ENCODE measurements at places on chromosomes 13 and 19.

DNA sequence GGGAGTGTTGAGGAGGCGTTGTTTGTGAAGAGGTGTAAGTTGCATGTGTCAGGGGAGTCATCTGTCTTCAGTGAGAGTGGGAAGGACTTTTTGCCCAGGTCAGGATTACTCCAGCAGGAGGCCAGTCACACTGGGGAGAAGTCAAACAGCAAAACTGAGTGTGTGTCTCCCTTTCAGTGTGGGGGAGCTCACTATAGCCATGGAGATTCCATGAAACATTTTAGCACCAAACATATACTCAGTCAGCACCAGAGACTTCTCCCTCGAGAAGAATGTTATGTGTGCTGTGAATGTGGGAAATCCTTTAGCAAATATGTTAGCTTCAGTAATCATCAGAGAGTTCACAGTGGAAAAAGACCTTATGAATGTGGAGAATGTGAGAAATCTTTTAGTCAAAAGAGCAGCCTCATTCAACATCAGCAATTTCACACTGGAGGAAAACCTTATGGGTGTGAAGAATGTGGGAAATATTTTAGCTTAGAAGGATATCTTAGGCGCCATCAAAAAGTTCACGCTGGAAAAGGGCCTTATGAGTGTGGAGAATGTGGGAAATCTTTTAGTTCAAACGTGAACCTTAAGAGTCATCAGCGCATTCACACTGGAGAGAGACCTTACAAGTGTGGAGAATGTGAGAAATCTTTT lies 8.4 kb upstream of the ZNF587 start:
- no peaks in the 10 kb centered on the region for H3K27me3 ChIP-seq
- peaks cover 6% of the 10 kb centered on the region for H3K4me1 ChIP-seq
- DNase-seq, result no peak
- no peak overlapping the region for H3K4me3 ChIP-seq

GRCh38 chr13:105272660-105273631 lies 1262.5 kb downstream of the EFNB2 start:
- DNase-seq, result no peak
- no peak overlapping the region for H3K27ac ChIP-seq
- H3K36me3 ChIP-seq, result no peaks in the 10 kb centered on the region
- no peaks in the 10 kb centered on the region for H3K27me3 ChIP-seq

DNA sequence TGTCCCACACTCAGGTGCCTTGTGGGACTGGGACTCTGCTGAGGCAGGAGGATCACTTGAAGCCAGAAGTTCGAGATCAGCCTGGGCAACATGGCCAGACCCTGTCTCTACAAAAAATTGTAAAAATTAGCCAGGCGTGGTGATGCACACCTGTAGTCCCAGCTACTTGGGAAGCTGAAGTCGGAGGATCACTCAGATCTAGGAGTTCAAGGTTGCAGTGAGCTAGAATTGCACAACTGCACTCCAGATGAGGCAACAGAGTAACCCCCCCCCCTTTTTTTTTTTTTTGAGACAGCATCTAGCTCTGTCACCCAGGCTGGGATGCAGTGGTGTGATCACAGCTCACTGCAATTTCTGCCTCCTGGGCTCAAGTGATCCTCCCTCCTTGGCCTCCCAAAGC lies 11.0 kb upstream of the SYDE1 start:
- no peaks in the 10 kb centered on the region for H3K4me1 ChIP-seq
- H3K27me3 ChIP-seq, result no peaks in the 10 kb centered on the region

DNA sequence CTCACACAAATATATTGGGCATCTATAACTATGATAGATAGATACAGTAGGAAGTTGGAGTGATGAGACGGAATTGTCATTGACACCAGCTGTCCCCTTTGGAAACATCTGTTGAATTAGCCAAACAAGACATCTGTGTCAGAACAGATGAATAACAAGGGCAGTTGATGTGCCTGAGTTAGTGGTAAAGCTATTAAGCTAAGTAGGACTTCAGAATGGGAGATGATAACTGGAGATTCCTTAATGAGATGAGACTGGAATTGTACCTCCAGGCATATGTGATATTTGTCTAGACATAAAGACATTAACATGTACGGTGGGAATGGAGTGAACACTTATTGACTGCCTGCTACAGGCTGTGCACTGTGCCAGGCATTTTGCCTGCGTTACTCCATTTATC lies 78.7 kb downstream of the MBNL2 start:
- no peak overlapping the region for H3K4me3 ChIP-seq
- H3K27ac ChIP-seq, result no peak overlapping the region
- no peak for DNase-seq
- peaks cover 10% of the 10 kb centered on the region for H3K4me1 ChIP-seq
- H3K36me3 ChIP-seq, result peaks cover 8% of the 10 kb centered on the region
- no peaks in the 10 kb centered on the region for H3K27me3 ChIP-seq

DNA sequence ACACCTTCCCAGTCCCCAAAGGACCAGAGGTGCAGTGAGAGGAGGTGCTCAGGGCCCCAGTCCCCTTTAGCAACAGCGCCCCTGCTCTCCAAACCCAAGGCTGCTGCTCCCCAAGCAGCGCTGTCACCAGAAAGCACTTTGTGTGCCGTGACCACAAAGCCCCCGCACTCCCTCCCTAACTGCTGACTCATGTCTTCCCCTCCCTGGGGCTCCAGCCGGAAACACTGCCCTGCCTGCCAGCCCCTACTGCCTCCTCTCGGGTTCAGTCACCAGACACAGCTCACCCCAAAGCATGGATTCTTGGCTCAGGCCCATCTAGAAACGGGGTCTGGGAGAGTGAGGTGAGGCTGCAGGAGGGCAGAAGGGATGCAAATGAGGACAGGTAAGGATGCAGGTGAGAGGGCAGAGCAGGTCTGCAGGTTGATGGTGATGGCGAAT lies 4.9 kb upstream of the TNFSF14 start:
- DNase-seq, result peak; percentile 51
- H3K36me3 ChIP-seq, result no peaks in the 10 kb centered on the region
- H3K4me1 ChIP-seq, result no peaks in the 10 kb centered on the region
- H3K27me3 ChIP-seq, result peaks cover 30% of the 10 kb centered on the region

DNA sequence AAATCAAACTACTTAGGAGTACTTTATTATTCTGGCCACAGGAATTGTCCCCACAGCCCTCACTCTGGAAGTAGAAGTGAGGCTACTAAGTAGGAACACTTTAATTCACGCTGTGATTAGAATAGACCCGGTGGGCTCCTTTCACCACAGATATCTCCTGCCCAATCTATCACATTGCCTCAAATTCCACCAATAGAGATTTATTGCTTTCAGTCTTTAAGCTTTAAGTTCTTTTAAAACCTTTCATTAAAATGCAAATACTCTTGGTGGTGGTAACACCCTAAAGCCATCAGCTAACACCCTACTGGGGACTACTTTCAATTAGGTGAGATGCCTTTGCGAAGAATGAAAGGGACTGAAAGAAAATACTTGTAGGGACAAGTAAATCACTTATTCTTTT lies 181.9 kb downstream of the DACH1 start:
- H3K36me3 ChIP-seq, result no peaks in the 10 kb centered on the region
- DNase-seq, result no peak
- no peaks in the 10 kb centered on the region for H3K4me1 ChIP-seq
- no peak overlapping the region for H3K4me3 ChIP-seq

- H3K4me1 ChIP-seq, result peaks cover 22% of the 10 kb centered on the region
- H3K36me3 ChIP-seq, result peaks cover 15% of the 10 kb centered on the region
- peak overlapping the region; percentile 81 for H3K4me3 ChIP-seq
- DNase-seq, result no peak
These were observed 650 bp downstream of the DDA1 start for GRCh38 chr19:17309965-17310461.

DNA sequence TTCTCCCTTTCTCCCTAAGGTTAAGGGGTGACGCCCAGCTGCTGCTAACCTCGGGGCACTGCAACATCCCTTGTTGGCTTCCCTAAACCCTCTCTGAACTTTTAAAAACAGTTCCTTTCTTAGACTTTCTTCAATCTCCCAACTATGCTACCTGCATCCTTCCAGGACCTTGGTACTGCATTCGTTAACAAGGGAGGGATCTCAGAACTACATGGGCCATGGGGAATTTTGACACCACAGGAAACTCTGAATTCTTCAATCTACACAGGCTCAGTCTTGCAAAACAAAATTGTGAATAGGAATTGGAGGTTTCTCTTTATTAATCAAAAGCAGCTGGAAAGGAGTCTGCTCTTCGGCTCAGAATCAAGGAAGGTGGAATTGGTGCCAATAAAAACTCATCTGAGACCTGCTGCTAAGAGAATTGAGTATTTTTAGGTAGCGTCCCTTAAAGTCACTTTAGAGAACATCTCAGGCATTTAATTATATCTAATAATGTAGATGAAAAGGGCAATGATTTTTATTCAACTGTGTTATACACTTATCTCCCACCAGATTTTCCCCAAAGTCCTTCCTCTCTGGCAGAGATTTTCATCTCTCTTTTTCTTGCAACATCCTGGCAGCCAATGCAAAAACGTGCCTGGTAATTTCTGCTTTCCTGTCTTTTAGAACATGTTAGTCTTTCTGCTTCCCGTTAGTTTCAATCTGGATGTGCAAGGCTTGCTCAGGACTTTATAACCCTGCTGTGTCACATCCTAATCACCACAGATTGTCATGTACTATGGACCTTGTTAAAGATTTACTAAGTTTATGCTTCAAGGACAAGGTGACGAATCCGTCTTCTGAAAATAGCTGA lies 69.1 kb upstream of the SLC15A1 start:
- H3K4me3 ChIP-seq, result no peak overlapping the region
- no peaks in the 10 kb centered on the region for H3K27me3 ChIP-seq
- no peak for DNase-seq
- peaks cover 39% of the 10 kb centered on the region for H3K4me1 ChIP-seq
- peaks cover 69% of the 10 kb centered on the region for H3K36me3 ChIP-seq

DNA sequence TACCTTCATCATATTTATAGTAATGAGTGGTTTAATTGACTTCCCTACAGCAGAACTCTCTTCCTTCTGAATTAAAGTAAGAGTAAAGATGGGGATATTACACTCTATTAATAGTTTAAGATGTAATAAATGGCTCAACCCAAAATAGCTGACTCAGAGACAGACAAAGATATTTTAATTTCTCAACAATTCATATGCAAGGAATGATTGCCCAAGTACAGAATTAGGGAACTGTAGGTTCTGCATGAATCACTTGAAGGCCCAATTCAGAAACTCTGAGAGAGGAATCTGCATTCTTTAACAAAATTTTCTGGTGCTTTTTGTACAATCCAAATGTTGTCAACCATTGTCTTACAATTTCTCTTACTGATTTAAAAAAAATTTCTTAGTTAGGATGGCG lies 42.9 kb upstream of the PCDH9 start:
- H3K36me3 ChIP-seq, result no peaks in the 10 kb centered on the region
- H3K27ac ChIP-seq, result no peak overlapping the region
- no peak for DNase-seq
- H3K4me1 ChIP-seq, result no peaks in the 10 kb centered on the region
- no peaks in the 10 kb centered on the region for H3K27me3 ChIP-seq

DNA sequence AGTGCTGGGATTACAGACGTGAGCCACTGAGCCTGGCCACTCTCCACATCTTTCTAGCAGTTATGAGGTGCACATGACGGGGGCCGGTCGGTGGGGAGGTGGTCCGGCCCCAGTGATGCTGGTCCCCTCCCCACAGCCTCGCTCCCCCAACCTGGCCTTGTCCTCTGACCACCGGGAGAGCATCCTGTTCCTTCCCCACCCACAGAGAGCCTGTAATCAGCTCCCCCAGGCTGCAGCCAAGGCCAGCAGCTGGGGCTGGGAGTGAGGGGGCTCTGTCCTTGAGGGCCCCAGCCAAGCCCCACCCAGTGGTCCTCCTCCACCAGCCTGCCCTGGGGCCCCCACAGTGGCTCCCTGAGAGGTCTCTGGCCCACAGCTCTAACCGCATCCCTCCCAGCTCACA lies 3.0 kb upstream of the INSL3 start:
- no peaks in the 10 kb centered on the region for H3K27me3 ChIP-seq
- no peaks in the 10 kb centered on the region for H3K4me1 ChIP-seq
- H3K36me3 ChIP-seq, result no peaks in the 10 kb centered on the region
- H3K4me3 ChIP-seq, result no peak overlapping the region

DNA sequence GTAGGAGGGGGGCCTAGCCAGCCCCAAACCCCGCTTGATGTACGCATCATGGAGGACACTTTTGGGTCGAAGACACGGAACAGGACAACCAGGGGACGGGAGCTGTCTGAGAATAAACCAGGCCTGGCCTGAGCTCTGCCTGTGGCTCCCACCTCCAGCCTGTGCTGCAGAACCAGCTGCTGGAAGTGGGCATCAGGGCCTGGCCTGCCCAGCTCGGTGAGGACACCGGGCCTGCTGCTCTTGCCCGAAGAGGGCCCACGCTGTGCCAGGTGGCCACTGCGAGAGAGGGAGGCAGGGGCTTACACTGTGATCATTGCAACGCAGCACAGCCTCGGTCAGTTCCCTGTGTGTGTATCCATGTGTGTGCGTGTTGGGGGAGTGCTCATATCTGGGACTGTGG lies 34.6 kb downstream of the CEBPG start:
- no peak overlapping the region for H3K4me3 ChIP-seq
- no peaks in the 10 kb centered on the region for H3K4me1 ChIP-seq
- H3K27me3 ChIP-seq, result no peaks in the 10 kb centered on the region
- DNase-seq, result no peak
- H3K36me3 ChIP-seq, result peaks cover 22% of the 10 kb centered on the region

DNA sequence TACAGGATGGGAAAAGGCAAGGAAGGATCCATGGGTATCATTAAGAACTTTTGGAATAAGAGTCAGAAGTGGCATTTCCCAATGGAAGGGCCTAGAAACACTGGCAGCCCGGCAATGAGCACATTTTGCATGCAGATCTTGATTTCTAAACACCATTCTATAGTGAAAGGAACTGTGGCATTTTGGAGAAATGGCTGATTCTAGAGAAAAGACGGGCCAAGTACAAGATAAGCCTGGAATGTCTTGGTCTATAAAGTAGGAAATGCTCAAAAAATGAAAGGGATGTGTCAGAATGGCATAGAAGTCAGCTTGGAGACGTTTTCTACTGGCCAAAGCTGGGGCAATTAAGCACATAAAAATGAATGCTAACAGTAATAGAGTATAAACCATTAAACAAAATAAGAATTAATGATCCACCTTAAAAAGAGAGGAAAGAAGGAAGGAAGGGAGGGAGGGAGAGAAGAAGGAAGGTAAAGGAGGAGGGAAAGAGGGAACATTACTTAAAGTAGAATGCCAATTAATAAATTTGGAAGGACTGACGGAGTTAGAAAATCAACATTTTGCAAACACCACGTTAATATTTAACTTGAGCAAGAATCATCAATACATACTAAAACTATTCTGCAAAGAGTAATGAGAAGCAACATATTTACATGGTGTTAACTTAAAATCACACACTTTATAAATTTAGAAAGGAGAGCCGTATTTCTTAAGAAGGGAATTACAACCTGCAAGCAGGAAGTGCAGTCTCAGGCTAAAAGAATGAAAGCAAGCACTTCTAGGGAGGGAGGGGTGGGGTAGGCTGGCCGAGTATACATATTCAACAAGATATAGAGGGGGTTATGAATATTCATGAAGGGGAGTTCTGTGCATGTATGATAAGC lies 78.9 kb downstream of the ANKRD10 start:
- no peaks in the 10 kb centered on the region for H3K36me3 ChIP-seq
- no peaks in the 10 kb centered on the region for H3K27me3 ChIP-seq
- no peak overlapping the region for H3K4me3 ChIP-seq
- no peaks in the 10 kb centered on the region for H3K4me1 ChIP-seq
- DNase-seq, result no peak

GRCh38 chr19:33660410-33661124 lies 38.8 kb downstream of the CHST8 start:
- no peaks in the 10 kb centered on the region for H3K36me3 ChIP-seq
- no peak overlapping the region for H3K4me3 ChIP-seq
- no peaks in the 10 kb centered on the region for H3K27me3 ChIP-seq
- no peak for DNase-seq
- no peak overlapping the region for H3K27ac ChIP-seq
- no peaks in the 10 kb centered on the region for H3K4me1 ChIP-seq
